NCI-H1105 treated with DMSO at 0.1 percent for 48 hours (cell line): ENCODE measurements at places on chromosomes 3 and 15.

DNA sequence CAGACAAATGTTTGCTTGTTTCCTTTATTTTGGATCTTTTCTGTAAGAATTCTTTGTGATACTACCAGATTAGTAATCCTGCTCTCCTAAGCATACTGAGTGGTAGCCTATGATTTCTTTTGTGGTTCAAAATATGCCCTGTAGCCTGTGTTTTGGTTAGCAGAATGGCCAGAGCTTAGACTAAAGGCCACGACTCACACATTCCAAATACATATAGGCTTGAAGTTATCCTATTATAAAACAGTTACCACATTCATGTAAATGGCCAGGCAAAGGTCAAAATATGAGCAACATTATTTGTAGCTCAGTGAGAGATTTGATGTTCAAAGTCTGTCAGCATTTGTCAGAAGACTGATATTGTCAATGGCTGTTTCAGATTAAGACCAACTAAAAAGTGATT, 84.5 kb downstream of the MITF start:
- no peak for DNase-seq

DNA sequence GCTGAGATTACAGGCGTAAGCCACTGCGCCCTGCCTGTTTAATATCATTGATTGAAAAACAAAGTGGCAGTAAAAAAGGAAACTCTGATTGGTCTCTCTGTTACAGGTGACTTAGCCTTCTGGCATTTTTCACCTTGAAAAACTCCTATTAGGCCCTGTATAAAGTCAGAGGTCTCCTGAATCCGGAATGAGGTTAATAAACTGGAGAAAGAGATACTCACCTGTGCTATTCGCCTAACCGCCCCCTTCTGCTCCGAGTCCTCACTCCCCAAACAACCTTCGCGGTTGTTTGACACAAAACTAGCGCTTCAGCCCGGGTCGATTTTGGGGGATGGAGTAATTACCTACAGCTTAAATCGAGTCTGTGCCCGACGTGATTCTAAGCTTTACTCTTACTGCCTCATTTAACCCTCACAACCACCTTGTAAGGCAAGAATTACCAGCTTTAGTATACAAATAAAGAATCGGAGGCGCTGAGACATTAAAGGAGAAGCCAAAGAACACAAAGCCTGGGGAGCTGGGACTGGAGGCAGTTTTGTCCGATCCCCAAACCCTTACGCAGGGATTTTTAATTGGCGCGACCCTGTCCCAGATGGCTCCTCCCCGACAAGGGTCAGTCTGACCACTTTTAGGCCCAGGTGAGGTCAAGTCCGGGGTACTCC, 441 bp downstream of the CEP70 start:
- DNase-seq: no peak

DNA sequence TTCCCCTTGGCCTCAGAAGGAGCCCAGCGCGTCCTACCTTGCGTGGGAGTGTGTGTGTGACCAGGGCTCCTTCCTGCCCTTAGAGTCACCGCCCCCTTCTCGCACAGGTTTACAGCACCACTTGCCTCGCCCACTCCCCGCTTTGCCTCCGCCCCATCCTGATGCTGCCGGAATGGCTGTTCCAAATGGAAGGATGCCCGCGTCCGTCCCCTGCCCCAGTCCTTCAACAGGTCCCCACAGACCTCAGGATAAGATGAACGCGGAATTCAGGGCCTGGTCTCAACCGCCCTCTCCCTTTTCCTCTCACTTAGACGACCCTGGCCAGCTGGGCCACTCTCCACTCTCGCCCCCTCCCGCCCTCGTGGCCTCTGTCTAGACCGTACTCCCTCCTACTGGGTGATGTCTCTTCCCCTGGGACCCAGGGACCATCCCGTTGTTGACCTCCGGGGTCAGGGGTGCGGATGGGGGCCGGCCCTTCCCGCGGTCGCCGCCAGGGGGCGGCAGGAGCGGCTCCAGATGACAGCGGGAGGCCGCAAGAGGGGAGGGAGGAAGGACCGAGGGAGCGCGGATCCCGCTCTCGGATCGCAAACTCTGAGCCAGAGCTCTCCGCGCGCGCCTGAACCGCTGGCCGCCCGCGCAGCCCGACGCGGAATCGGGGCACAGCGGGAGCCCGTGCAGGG, at the start of gene THSD4:
Gene THSD4 (plus strand): TSS at position 585 of the 680 bp plus-strand sequence.
- peak; percentile 72 for DNase-seq

- DNase-seq: no peak
These were observed 27.0 kb upstream of the MUC4 start for GRCh38 chr3:195838714-195839113.

- no peak for DNase-seq
These were observed 33.9 kb upstream of the C15orf39 start for GRCh38 chr15:75167588-75168350.

GRCh38 chr15:64480891-64481290, 20.5 kb downstream of the ZNF609 start:
- no peak for DNase-seq

DNA sequence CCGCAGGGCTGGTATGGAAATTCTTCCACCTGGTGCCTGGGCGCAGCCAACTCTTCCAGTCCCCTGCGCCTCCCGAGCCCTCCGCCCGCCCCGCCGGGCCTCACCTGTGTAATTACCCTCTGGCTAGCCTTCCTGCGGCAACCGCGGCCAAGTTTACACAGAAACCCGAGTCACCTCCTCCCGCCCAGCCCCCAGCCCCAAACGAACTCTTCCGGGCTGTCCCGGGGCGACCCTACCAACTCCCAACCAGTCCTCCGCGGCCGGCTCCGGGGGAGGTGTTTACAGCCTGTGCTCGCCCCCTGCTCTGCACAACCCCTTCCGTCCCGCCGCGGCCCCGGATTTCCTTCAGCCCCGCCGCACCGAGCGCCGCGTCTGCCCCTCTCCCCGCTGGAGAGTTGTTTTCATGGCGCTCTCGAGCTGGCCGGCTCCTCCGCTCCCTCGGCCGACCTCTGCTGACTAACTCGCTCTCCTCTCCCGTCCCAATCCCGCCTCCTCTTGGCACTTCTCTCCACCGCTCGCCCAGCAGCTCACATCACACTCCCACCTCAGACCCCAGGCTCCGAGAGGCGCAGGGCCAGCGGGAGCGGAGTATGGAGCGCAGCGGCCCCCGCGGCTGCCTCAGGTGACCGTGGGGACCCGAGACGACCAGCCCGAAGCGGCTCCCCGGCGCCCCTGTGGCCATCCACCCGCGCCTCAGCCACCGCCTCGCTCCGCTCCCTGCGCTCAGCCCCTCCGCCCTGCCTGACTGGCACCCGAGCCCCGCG, 538 bp downstream of the ATOSA start:
- DNase-seq: peak; percentile 50

GRCh38 chr3:31448035-31448881, 84.5 kb upstream of the STT3B start:
- no peak for DNase-seq

DNA sequence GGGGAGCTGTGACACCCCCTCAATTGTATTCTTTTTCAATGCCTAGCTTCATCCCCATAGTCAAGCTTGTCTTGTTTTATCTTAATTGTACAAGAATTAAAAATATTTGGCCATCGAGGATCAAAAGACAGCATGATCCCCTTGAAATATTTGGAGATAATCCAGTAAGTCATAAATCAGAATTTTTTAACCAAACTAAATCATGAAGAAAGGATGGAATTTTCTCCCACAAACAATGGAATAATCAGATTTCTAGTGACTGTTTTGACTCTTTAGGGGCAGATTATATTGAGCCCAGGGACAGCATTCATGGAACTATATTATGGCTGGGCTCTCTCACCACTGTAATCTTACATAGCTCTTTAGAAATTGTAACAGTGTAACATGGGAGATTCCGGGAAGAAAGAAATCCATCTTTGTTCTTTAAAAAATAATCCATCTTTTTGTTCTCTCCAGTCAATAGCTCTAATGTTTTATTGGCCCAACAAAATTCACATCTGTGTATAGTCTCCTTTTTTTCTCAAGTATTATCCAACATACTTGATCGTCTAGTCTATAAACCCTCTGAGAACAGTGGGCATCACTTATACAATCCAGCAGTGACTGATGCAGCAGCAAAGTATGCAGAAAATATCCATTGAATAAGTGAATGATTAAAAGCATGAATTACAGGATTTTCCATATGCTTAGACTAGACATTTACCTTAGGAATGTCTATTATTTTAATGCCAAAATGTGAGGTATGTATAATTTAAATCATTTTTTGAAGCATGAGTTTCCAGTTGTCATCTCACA, 277.0 kb upstream of the PLSCR5 start:
- DNase-seq: no peak

- no peak for DNase-seq
These were observed 3.8 kb upstream of the ZNF620 start for GRCh38 chr3:40502034-40502433.

DNA sequence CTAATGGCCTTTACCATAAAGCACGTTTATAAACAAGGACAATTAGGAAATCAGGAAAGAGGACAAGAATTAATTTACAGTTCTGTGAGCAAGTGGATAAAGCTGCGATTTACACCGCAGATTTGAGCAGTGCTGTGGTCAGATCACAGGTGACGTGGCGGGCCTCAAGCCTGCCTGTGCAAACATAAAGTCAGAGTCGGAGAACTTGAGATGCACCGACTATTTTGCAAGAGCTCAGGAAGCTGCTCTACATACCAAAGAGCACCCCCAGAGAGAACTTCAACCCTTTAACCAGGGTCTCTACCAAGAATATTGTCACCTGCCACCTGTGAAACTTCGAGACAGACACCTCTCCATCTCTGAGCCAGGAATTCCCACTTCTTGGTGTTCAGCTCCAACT, 35.7 kb downstream of the MECOM start:
- DNase-seq: no peak

GRCh38 chr15:91872356-91873137, 19.0 kb downstream of the SLCO3A1 start:
- peak; percentile 63 for DNase-seq

GRCh38 chr15:73049564-73050215, 2.6 kb upstream of the NEO1 start:
- no peak for DNase-seq

GRCh38 chr3:69848113-69848512, 108.8 kb downstream of the MITF start:
- DNase-seq: no peak

DNA sequence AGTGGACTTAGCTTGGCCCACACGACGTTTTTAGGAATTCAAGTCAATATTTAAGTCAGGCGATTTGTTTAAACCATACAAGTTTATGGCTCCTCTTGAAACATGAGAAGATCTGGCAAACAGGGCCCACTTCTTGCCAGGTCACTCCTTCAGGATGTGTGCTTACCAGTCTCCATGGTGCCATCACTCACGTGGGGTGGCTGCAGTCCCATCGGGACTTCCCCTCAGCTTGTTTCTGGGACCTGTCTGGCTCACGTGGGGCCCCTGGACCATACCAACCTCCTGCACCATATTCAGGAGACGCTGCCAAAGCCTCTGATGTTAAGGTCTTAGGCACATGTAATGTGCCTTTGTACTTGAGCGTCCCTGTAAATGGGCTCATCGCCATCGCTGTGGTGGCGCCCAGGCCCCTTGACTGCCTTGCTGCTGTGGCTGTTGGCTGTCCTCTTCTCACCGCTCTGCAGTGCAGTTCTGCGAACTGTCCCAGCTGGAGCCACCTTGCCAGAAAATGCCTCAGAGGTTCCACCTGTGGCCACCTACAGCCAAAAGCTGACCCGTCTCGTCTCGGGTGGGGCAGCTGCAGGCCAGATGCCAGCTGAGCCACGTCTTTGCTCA, 8.9 kb downstream of the MCM2 start:
- DNase-seq: no peak

GRCh38 chr3:111299192-111299615, 227.6 kb downstream of the NECTIN3 start:
- no peak for DNase-seq
